KBM-7 (cell line): ENCODE measurements at places on chromosomes 2 and 18.

- no peak for DNase-seq
These were observed 41.6 kb downstream of the NPPC start for GRCh38 chr2:231884438-231885140.

GRCh38 chr2:112542984-112543661 lies 858 bp downstream of the POLR1B start:
- DNase-seq: peak; percentile 48

- peak; percentile 68 for DNase-seq
These were observed 186.6 kb downstream of the NRP2 start for GRCh38 chr2:205868773-205869333.

DNA sequence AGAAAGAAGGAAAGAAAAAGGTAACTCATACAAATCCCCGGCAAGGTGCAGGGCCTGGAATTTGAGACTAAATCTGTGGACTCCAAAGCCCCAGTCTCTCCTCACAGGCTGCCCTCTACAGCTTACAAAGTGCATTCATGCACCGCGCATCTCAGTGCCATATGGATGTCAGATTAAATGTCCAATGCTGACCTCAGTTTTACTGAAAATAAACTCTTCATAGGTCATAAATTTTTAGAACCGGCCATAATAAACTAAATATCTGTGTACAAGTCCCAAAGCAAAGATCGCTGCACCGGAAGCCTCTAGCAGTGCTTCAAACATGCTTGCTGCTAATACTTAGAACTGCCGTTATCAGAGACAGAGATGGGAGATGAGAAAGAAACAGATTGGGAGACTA lies 17.7 kb downstream of the ST6GAL2 start:
- DNase-seq: no peak
